Left ventricle myocardium inferior (tissue), 1 donor: ENCODE measurements at places on chromosomes 3 and 15. TPM values are rescaled to one million over a fixed set of nuclear protein-coding genes. Genes with fewer than 3 reads are reported as not detected.

- DNase-seq, result no peak
- H3K4me3 ChIP-seq, result no peak overlapping the region
- H3K27ac ChIP-seq, result no peak overlapping the region
- no peaks in the 10 kb centered on the region for H3K36me3 ChIP-seq
Measured at GRCh38 chr15:95715116-95715903, 615.2 kb upstream of the NR2F2 start.

- H3K27ac ChIP-seq, result no peak overlapping the region
- peaks cover 5% of the 10 kb centered on the region for H3K4me1 ChIP-seq
- H3K36me3 ChIP-seq, result peaks cover 9% of the 10 kb centered on the region
- no peaks in the 10 kb centered on the region for H3K27me3 ChIP-seq
- no peak overlapping the region for H3K4me3 ChIP-seq
- no peak for DNase-seq
Measured at GRCh38 chr15:75140080-75140879, 61.4 kb upstream of the C15orf39 start.

UROC1 gene
- total RNA-seq, result not detected

REC114 gene
- 1.4 TPM for total RNA-seq

GRCh38 chr15:99999282-100000070, 266.2 kb upstream of the LYSMD4 start:
- no peaks in the 10 kb centered on the region for H3K4me1 ChIP-seq
- no peak for DNase-seq
- no peak overlapping the region for H3K27ac ChIP-seq

PML gene
- 19.1 TPM for total RNA-seq

DNA sequence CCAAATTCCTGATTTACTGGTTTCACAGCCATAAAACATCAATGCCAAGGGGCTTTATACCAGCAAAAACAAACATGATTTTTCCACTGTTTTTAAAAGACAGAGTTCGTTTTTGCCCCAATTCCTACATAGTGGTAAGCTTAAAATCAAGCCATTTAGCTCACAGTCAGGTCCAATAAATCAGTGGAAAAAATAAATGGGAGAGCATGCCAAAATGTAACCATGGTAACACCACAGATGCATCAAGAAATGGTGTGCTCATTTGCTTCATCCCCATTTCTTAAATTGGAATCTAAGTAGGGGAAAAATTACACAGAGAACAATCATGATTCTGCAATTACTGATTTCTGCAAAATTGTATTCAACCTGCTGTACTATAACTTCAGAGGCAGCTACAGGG, 418.8 kb downstream of the MAGI1 start:
- no peak for DNase-seq
- peaks cover 82% of the 10 kb centered on the region for H3K4me1 ChIP-seq
- peak overlapping the region; percentile 27 for H3K27ac ChIP-seq
- no peaks in the 10 kb centered on the region for H3K27me3 ChIP-seq
- no peak overlapping the region for H3K4me3 ChIP-seq

- H3K36me3 ChIP-seq, result no peaks in the 10 kb centered on the region
- H3K4me1 ChIP-seq, result peaks cover 14% of the 10 kb centered on the region
- no peak overlapping the region for H3K4me3 ChIP-seq
- H3K27ac ChIP-seq, result peak overlapping the region; percentile 70
Measured at GRCh38 chr3:69320871-69321271, 65.0 kb downstream of the FRMD4B start.

GRCh38 chr3:186640473-186640818, 247 bp downstream of the FETUB start:
- H3K27me3 ChIP-seq, result peaks cover 20% of the 10 kb centered on the region
- DNase-seq, result peak; percentile 18
- peaks cover 13% of the 10 kb centered on the region for H3K4me1 ChIP-seq
- no peaks in the 10 kb centered on the region for H3K36me3 ChIP-seq
